ENCODE measurements at places on chromosomes 3 and 15.

DNA sequence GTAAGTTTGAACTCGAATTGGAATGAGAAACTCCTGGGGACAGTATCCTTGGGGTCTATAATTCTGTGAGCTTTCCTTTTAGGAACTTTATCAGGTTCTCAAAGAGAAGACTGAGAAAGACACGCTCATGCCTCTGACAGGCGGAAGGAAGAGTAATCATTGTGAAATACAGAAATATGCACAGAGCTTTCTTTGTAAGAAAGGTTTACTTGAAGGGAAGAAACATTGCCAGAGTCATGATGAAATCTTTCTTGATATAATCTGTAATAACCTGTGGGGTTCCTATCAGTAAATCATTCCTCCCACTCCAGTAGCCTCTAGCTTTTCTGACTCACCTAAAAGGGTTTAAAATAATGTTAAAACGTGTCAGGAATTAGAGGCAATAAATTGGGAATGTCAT lies 83.6 kb upstream of the CCDC39 start:
- DNase-seq: no peak

- DNase-seq: no peak
These were observed 42.7 kb upstream of the ATP2B2 start for GRCh38 chr3:10547841-10548783.

DNA sequence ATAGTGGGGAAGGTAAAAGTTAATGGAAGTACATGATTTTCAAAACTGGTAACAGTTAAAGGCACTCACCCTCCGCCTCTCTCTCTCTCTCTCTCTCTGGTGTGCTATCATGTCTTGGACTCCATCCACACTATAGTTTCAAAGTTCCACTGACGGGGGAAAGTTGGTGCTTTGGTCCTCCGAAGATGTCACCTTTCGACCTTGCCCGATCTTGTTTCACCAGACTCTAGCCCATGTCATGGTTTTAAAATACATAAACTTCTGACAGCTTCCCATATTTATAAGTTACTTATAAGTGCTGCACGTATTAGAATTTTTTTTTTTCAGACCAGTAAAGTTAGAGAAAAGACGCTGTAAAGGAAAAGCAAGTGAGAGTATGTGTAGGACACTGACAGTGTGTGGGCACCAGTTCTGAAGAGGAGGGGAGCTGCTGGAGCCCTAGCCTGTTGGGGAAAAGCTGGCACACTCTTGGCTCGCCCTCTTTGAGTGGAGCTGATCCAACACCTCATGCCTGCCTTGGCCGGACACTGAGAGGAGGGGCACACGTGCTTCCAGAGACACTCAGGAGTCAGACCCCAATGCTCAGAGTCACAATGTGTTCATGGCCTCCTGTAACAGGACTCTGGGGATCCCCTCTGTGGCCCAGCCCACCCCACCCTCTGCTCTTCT lies 200.5 kb upstream of the TPM1 start:
- DNase-seq: no peak

GRCh38 chr3:187686621-187687273 lies 15.6 kb downstream of the RTP2 start:
- no peak for DNase-seq

- DNase-seq: no peak
These were observed 15.9 kb downstream of the CEP70 start for GRCh38 chr3:138578141-138578540.

DNA sequence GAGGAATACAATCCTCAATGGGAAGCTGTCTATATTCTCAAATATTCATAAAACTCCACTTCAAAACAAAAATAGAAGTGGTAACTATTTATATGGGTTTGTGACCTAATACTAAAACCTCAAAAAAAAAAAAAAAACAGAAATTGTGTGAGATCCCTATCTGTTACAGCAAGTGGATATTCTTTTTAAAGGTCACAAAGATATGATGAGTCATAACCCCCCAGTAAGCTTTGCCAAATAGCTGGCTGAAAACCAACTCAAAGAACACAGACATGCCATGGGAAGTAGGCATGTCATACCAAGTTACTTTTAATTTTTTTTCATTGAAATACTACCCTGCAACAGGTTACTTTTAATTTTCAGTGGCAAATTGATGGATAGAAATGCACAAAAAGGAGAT lies 62.5 kb downstream of the CBLB start:
- DNase-seq: peak; percentile 10
